ENCODE measurements at places on chromosomes 12 and 14.
A peak's percentile ranks its signal among the peaks of the same experiment; 100 is the strongest.

- no peak for DNase-seq
Measured at GRCh38 chr14:105622329-105622955, 96.1 kb downstream of the TMEM121 start.

DNA sequence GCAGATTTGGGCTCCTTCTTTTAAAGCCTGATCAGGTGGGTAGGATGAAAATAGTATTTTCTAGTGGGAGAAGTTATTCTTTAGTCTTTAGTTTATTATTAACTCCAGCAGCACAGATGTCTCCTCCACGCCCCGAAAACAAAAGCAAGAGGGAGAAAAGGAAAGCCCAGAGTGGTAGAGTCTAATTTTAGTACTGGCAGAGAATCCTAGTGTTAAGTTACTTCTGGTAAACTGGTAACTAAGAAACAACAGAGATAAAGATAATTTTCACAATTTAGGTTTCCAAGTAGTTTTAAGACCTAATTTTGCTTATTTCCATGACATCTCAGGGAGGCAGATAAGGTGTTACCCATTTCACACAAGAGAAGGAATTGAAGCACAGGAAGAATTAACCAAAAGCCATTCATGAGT lies 16.3 kb downstream of the ATP5MC2 start:
- no peak for DNase-seq

DNA sequence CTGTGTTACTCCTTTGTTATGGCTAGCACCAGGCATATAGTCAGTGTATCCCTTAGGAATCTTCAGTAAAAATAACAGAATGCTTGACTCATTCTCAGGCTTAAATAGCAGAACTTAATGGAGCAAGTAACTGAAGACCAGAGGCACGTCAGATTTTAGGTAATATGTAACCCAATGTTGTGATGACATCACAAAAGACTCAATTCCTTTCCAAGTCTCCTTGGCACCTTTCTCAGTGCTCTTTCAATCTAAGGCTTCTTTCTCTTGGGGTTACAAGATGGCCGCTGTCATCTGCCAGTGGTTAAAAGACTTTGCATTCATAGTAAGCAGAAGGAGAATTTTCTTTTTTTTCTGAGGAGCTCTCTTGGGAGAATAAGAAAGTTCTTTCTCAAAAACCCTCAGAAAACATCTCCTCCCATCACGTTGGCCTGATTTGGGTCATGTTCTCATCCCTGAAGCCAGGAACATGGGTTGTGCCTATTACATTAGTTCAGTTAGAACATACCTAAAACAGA lies 33.4 kb upstream of the DCN start:
- no peak for DNase-seq

DNA sequence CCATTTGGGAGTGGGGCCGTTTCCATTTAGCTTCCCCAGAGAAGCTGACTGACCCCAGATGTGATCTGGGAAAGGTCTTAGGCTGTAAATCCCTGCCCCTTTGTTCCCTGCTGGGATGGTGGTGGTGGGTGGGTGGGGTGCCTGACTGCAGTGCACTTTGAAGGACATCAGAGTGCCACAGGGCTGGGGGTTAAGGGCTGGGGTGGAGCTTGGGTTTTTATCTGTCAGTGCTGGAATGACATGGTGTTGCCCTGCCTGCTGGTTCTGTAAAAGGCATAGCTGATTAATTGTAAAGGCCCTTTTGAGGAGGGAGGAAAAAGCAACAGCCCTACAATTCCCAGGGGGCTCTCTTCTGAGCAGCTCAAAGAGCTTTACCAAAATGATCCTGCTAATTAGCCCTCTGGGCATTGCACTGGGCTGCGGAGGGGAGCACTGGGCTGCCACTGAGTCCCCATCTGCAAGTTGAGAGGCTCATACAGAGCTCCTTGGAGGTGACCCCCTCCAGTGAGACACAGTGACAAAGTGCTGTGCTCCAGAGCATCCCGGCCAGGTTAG lies 21.1 kb downstream of the PLEKHG3 start:
- no peak for DNase-seq

- DNase-seq, result no peak
Measured at GRCh38 chr14:85533861-85534291, 3.9 kb downstream of the FLRT2 start.

- DNase-seq, result no peak
Measured at GRCh38 chr12:227923-228845, 14.2 kb upstream of the SLC6A12 start.

- DNase-seq, result peak; percentile 16
Measured at GRCh38 chr12:7907009-7907408, 29.0 kb downstream of the SLC2A3 start.

DNA sequence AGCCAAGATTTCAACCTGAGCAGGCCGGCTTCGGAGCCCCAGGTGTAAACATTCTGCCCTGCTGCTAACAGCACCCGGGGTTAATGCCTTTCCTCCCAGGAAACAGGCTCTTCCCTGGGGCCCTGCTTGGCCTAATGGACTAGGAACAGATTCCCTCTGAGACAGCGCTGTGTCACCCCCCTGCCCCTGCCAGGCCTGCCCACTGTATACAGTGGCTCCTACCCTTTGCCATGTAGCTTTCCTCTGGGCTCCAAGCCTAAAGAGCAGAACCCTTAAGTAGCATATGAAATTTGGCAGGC lies 28.3 kb upstream of the BCDIN3D start:
- DNase-seq, result no peak

DNA sequence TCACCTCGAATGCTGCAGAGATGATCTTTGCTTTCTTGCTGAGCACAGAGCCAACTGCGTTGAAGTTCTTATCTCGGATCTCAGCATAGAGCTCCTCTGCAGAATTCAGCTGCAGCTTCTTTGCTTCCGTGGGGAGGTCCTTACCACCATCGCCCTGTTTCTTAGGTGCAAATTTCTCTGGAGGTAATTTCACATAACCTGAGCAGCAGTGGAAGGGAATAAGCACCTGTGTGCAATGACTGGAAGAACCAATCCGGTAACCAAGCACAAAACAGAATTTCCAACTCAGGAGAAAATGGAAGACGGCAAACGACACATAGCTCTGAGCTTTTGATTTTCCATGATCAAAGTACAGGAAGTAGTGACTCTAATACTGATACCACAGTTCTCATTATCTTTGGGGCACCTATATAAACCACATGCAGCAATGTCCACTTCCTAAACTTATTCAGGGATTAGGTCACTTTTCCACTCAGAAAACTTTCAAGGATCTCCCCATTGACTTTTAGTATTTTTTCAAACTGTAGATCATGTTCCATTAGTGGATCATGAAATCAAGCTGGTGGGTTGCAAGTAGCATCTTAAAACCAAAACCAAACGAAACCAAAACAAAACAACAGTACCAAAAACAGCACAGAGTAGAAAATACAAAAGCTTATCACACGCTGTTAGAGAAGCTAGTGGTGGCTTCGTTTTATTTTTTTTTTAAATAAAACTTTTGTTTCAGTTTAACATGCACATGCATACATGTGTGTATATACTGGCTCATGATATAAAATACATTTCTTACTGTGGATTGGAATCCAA lies 18.9 kb upstream of the DIABLO start:
- DNase-seq, result no peak

DNA sequence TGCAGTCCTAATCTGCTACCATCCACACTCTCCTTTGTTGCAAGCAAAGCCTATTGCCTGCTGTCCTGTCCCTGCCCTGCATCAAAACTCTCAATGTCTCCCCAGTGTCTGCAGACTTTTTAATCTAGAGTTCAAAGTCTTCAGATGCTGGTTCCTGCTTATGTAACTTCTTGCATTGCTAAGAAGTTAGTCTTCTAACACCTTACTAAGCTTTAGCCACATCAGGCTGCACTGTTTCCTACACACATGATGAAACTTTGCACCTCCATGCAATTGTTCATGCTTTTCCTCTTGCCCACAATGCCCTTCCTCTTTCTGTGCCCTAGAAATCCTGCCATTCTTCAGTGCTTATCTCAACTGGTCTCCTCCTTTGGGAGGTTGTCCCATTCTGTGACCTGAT lies 16.2 kb upstream of the DICER1 start:
- DNase-seq, result no peak

- DNase-seq, result no peak
Measured at GRCh38 chr12:132379996-132380395, 50.6 kb upstream of the GALNT9 start.

- DNase-seq, result no peak
Measured at GRCh38 chr12:24933694-24934407, 15.1 kb downstream of the BCAT1 start.

DNA sequence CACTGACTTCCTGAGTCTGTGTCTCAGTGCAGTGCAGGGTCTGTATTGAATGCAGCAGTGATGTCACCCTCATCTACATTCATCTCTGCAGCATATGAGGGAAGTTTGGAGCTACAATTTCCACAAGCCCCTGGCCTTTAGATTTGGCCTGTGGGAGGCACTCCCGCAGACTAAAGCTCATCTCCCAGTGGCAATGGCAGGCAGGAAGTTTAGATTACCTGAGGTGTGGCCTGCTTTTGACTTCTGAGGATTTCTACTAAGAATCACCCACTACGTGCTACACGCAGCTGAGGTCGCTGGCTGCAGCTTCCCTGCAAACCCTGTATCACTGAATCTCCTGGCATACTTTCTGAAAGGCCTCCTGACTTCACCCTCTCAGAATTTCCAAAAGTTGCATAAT lies 202.2 kb upstream of the PRKD1 start:
- no peak for DNase-seq

- peak; percentile 66 for DNase-seq
Measured at GRCh38 chr14:106518054-106518943, 991.9 kb downstream of the TMEM121 start.

DNA sequence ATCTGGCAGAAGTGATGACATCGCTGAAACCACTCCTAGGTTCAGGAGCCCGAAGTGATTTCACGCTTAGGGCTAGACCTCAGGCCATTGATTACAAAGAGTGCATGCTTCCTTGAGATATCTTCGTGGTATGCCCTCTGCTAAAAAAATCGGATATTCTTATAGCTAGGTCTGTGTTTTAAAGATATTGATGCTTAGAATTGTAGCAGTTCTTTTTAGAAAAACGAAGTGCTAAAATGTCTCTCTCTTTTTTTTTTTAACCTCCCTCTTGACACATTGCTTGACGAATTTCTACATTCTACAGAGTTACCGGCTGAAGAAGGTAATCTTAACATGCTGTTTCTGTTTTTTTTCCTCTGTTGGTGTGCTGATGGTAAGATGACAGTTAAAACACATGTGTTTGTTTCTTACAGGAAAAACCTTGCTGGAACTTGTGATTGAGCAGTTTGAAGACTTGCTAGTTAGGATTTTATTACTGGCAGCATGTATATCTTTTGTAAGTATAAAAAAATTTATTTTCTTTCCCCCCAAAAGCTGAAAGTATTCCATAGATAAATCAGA lies 1.3 kb downstream of the ATP2A2 start:
- no peak for DNase-seq

GRCh38 chr14:100305324-100306100 lies 732 bp downstream of the SLC25A29 start:
- peak; percentile 25 for DNase-seq

- no peak for DNase-seq
Measured at GRCh38 chr14:35213869-35214387, 78.3 kb upstream of the PSMA6 start.

- DNase-seq, result no peak
Measured at GRCh38 chr12:99381992-99382391, 265.6 kb upstream of the GARIN6 start.

DNA sequence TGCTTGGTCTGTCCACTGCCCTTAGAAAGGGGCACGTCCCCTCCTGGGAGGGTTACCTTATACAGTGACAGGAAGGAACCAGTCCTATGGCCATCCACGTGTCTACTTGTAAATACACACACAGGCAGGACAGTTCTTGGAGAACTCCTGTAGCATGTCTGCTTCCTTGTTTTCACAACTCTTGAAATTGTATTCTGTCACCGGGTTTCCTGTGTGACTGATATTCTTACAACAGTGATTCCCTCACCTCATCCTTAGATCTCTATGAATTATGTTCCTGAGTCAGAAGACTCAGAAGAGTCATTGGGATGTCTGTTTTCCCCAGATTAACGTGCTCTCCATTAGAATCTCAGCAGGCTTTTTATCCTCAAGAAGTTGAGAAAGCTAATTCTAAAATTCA lies 44.1 kb upstream of the DYNC1H1 start:
- no peak for DNase-seq

- DNase-seq, result no peak
Measured at GRCh38 chr14:77228056-77228455, 43.0 kb downstream of the NGB start.

- no peak for DNase-seq
Measured at GRCh38 chr14:102554821-102555819, 37.3 kb upstream of the RCOR1 start.

DNA sequence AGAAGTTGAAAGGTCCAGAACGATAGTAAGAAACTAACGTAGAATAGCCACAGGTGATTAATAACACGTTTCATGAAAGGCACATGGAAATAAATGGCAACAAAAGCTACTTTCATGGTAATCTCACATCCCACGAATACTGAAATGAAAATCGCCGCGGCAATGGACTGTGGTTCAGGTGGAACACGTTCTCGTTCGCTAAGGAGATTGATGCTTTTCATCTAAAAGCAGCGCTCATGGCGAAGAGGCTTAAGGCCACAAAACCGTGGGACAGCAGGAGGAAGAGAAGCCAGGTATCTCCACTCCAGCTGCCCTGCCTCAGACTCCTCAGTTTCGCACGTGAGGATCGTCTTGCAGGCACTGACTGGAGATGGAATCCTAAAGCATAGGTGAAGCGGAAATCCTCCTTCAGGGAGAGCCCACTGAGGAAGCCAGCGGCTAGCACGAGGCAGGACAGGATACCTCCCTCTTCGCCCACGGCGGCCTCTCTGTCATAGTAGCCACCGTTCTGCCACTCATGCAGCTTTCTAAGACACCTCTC lies 696 bp upstream of the GPHN start:
- DNase-seq, result peak; percentile 2

DNA sequence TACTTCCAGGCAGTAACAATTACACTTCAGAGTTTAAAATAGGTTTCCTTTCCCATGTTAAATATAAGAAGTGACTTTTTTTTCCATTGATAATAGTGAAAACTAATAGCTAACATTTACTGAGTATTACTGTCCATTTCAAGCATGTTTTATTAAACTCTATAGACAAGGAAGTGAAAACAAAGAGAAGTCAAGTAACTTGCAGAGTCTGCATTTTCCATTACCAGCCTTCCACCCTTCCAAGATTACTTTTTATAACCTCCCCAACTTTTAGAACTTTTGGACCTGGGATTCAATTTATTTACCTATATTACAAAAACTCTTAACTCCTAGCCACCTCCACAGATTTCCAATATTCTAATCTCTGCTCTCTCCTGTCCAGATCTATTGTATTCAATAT lies 67.7 kb downstream of the SEC23A start:
- no peak for DNase-seq

GRCh38 chr14:93708311-93708734 lies 80.0 kb downstream of the PRIMA1 start:
- DNase-seq, result no peak

- DNase-seq, result no peak
Measured at GRCh38 chr12:113432986-113433385, 10.8 kb downstream of the SDSL start.

- no peak for DNase-seq
Measured at GRCh38 chr12:30067146-30067545, 283.4 kb upstream of the TMTC1 start.

- DNase-seq, result no peak
Measured at GRCh38 chr12:32400114-32400672, 835 bp downstream of the FGD4 start.
